ENCODE measurements at places on chromosomes 5 and 9.

DNA sequence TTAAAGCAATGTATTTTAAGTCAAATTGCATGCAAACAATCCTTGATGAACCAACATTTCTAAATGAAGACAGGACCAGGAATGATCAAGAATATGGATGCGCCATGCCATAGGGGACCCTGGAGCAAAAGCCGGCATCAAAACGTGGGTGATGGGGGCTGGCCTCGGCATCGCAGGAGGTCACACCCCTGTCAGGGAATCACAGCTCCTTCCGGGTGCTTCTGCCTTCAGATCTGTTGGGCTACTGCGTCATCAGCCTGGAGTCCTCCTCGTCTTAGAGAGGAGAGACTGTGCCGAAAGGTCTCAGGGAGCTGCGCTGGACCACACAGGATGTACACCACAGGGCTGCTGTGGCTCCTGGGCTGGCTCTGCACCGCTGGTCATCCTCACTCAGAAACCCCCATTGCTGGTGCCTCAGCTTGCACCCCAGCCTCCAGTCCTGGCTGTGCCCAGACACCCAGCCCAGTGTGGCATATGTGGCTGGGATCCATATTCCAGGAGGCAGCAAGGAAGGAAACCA is 152.9 kb upstream of the PPP1R26 start:
- no peak for DNase-seq

DNA sequence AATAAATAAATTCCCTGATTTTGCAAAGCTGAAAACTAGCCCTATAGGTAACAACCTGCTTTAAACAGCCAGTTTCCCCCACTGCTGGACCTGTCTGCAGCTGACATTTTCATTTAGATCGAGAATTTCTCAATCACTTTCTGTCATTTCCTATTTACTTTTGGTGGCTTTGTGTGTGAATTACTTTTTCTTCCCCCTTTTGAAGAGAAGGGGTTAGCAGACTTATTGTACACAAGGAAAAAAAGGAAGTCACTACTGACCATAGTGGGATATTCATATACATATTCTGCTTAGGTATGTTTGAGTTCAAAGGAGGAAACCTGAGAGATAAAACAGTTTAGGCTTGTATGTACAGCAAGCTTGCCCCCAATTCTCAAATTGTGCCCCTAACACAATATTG is 27.0 kb upstream of the IFNB1 start:
- no peak for DNase-seq

GRCh38 chr5:158701406-158702177 is 398.1 kb downstream of the EBF1 start:
- peak; percentile 87 for DNase-seq

GRCh38 chr5:96226941-96227552 is 206.0 kb downstream of the PCSK1 start:
- peak; percentile 76 for DNase-seq

GRCh38 chr5:83563631-83564030 is 92.1 kb downstream of the VCAN start:
- no peak for DNase-seq

DNA sequence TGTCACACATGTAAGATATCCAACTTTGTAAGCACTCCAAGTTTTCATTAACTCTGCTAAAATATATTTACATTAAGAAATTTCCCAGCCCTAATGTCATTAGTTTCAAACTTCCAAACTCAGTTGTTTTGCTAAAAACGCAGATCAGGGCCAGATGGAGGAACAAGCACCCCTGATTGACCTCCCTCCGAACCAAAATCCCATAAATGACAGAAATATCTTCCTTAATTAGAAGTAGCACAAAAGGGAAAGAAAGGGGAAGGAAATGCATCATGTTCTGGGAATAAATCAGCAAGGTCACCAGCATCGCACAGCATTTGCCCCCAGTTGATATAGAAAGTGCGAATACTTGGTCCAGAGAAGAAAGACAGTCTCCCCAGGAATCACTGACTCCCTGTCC is 61.4 kb upstream of the RUFY1 start:
- no peak for DNase-seq

DNA sequence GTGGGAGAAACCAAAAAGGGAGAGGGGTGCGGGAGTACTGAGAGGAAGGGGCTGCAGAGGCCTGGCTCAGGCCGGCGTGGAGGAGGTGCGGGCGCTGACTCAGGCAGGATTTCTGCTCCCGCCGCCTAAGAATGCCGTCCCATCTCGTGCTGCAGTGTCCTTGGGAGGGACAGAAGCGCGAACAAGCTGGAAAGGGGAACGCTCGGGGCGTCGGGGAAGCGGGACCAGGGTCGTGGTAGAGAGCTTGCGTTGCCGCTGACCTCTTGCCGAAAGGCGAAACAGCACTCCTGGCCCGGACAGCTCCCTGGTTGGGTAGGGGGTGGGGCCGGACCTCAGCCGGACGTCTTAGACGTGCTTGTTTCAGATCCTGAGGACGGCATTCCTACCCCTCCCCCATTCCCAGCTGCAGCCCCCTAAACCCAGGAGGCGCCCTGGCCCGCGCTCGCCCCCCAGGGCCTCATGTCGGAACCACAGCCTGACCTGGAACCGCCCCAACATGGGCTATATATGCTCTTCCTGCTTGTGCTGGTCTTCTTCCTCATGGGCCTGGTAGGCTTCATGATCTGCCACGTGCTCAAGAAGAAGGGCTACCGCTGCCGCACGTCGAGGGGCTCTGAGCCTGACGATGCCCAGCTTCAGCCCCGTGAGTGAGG is 1.1 kb downstream of the RELL2 start:
- peak; percentile 54 for DNase-seq

GRCh38 chr5:176533894-176534611 is 3.1 kb downstream of the RNF44 start:
- DNase-seq, result no peak

DNA sequence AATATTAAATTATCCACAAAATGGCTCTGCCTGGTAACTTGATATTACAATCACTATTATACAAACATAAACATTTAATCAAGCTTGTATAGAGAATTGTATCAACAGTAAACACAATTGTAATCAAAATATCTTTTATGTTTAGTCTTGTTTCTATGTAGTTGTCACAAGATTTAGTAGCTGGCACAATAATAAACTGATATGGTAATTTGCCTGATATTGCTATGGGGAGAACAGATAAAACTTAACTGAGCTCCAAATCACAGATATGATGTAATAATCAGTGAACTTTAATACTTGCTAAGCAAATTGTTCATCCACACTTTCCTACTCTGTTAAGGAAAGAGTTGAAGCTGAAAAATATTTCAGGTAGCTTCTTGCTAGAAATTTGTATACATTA is 189.8 kb downstream of the MPDZ start:
- DNase-seq, result no peak

GRCh38 chr5:74851684-74852353 is 14.4 kb downstream of the FAM169A start:
- DNase-seq, result no peak

- no peak for DNase-seq
These were observed 189.7 kb downstream of the GNAQ start for GRCh38 chr9:77841739-77842386.
